Hematopoietic multipotent progenitor cell treated with erythropoietin and hydrocortisone succinate and interleukin-3 and kit ligand, for 17 days (in vitro differentiated cells): ENCODE measurements at places on chromosomes 1 and 21.

- DNase-seq, result peak; percentile 12
Observed at GRCh38 chr21:15061747-15062605, 2.8 kb downstream of the NRIP1 start.

DNA sequence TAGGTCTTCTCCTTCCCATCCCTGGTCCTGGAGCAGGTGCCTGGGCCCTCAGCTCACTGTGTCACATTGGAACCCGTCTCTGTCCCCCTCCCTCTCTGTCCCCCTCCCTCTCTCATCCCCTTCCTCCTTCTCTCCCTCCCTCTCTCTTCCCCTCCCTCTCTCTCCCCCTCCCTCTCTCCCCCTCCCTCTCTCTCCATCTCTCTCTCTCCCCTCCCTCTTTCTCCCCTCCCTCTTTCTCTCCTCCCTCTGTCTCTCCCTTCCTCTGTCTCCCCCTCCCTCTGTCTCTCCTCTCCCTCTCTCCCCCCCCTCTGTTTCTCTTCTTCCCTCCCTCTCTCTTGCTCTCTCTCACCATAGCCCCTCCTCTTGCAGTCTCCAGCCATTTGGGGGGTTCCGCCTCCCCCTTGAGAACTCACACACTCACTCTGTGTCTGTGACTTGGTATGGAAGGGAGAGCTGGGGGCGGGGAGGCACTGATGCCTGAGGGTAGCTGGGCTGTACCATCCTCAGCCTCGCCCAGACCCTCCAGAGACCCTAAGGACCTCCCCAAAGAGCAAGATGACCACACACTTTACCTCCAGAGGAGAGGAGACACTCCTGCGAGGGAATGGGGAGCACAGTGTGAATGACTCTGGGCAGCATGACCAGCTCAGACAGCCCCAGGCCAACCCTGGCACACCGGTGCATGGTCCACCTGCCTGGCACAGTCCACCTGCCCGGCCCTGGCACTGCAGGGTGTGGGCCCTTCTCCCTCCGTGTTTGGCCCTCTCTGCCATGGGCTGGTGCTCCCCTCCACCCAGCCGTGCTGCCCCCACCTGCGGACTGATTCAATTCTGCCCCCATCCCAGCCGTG, 102.8 kb upstream of the ARHGEF16 start:
- DNase-seq, result no peak

DNA sequence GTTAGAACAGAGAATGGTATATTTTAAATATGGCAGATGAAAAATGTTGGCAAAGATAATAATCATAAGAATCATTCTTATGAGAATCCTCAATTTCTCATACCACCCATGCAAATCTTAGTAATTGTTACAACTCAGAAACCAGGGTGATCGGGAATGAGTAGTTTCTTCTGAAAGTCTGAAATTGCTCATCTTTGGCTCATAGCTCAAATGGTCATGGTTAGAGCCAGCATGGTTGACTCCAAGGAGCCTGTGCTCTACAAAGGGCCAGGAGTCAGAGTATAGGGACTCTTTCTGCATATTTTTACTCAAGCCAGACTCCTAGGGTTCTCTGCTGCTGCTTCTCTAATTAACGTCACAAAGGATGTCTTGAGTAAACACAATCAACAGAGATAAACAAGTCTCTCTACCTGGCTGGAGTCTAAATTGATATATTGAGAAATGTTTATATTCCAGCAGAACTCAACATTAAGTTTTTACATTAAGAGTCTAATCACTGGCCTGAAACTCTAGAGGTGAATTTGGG, 1.9 kb upstream of the ETV3 start:
- DNase-seq, result no peak

GRCh38 chr1:173255214-173255813, 48.2 kb upstream of the TNFSF4 start:
- peak; percentile 27 for DNase-seq

- no peak for DNase-seq
Observed at GRCh38 chr1:107132195-107132594, 8.6 kb upstream of the NTNG1 start.

GRCh38 chr21:29072873-29073221, 601 bp downstream of the CCT8 start:
- no peak for DNase-seq

- DNase-seq, result no peak
Observed at GRCh38 chr1:204584699-204585372, 68.6 kb downstream of the MDM4 start.
